ENCODE measurements at places on chromosomes 11 and 22.

DNA sequence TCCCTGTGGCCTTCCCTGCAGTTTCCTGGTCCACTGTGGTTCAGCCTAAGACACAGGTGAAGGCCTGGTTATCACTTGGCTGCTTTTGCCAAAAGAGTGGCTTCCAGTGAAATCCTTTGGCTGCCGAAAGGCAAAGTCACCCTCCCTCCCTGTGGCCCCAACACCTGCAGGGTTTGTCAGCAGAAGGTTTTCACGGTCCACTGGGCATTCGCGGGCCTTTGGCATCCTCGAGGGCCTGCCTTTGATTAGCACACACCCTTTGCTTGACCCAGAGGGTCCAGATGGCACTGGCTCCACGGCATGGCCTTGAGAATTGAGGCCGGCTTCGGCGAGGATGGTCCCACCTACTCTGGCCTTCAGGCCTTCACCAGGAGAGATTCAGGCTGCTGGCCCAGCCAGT, 35.3 kb downstream of the RTN4R start:
- no peak for DNase-seq

DNA sequence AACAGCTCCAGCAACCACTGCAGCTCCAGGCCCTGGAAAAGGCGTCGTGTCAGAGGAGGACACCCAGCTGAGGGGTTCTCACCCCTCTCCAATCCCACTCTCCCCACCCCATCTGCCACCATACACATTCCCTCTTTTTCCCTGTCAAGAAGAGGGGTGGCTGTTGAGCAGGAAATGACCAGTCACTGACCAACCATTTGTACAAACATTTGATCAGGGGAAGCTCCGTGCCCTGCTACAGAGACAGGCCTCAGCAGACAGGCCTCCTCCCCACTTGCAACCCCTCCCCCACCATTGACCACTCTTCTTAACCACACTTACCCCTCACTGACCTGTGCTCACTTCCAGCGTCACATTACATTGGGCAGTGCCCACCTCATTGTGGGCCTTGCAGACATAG, 2.3 kb upstream of the VSIG2 start:
- DNase-seq: no peak

- peak; percentile 76 for DNase-seq
These were observed 33.0 kb upstream of the P2RY2 start for GRCh38 chr11:73184953-73185671.

GRCh38 chr11:103880968-103881367, 155.5 kb upstream of the DDI1 start:
- no peak for DNase-seq

GRCh38 chr11:44823006-44823405, 96.2 kb downstream of the TSPAN18 start:
- DNase-seq: no peak

GRCh38 chr11:206002-206384, 1.2 kb downstream of the BET1L start:
- no peak for DNase-seq

DNA sequence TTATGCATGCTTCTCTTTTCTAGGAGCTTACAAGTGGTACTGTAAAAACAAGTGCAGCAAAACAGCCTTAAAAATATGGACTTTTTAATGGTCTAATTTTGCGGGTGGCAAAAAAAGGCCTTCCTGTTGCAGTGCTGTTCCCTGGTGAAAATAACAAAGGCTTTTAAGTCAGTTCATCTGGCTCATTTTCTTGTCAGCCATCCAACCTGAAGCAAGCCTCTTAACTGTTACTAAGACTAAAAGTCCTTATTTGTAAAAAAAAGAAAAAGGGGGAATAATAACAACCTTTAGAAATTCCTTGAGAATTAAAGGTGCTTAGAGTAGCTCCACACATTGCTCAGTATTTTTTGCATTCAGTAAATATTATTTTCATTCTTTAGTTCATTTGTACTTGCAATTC, 200.5 kb upstream of the CHORDC1 start:
- no peak for DNase-seq

- DNase-seq: no peak
These were observed 66.9 kb downstream of the TBC1D22A start for GRCh38 chr22:46829117-46829891.

DNA sequence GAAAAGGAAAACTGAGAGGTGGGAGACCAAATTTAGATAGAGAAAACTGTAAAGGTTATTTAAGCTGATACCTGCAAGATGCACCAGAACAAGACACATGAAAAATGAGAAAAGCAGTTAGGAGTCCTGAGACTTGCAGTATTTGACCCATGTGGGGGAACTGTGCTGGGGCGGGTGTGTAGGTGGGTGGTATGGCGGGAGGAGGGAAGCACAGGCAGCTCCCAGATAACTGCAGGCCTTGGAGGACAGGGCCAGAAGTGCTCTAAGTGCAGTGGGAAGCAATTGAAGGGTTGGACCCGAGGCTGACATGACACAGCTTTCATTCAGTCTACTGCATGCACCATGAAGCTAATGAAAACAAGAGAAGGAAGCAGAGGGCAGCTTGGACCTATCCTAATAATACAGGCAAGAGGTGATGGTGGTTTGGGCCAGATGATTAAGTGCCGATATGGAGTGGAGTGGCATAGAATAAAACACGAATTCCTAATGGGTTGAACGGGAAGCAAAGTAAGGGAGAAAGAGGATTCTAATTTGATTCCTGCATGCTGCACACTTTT, 48.0 kb upstream of the ANO3 start:
- no peak for DNase-seq

DNA sequence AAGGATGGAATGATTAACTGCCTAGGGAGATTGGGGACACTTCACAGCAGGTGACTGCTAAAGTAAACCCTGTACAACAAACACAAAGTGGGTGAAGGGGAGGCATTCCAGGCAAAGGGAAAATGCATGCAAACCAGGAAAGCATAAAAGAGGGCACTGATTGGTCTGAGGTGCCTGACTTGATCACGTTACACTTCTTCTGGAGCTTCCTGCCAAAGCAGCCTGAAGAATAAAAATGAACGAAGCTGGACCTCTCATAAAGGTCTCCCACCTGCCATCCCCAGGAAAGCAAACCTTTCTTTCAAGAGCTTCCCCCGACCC, 46.7 kb upstream of the SCUBE2 start:
- DNase-seq: no peak

- DNase-seq: no peak
These were observed 32.2 kb upstream of the LYVE1 start for GRCh38 chr11:10600570-10601248.

DNA sequence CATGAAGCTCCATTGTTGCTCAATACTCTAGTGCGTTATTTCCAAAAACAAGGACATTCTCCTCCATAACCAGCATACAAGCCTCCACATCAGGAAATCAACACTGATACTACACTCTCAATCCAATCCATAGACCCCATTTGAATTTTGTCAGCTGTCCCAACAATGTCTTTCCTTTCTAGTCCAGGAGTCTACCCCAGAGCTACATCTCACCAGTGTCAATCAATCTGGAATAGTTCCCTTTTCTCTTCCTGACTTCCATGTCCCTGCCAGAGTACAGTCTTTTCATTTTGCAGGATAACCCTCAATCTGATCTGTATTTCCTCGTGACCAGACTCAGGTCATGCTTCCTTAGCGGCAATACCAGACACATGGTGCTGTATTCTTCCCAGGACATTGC, 43.0 kb downstream of the TCF20 start:
- no peak for DNase-seq

- peak; percentile 69 for DNase-seq
These were observed 21.3 kb downstream of the IZUMO1R start for GRCh38 chr11:94325681-94326080.

GRCh38 chr11:127118811-127119210, 118.2 kb upstream of the KIRREL3 start:
- no peak for DNase-seq

DNA sequence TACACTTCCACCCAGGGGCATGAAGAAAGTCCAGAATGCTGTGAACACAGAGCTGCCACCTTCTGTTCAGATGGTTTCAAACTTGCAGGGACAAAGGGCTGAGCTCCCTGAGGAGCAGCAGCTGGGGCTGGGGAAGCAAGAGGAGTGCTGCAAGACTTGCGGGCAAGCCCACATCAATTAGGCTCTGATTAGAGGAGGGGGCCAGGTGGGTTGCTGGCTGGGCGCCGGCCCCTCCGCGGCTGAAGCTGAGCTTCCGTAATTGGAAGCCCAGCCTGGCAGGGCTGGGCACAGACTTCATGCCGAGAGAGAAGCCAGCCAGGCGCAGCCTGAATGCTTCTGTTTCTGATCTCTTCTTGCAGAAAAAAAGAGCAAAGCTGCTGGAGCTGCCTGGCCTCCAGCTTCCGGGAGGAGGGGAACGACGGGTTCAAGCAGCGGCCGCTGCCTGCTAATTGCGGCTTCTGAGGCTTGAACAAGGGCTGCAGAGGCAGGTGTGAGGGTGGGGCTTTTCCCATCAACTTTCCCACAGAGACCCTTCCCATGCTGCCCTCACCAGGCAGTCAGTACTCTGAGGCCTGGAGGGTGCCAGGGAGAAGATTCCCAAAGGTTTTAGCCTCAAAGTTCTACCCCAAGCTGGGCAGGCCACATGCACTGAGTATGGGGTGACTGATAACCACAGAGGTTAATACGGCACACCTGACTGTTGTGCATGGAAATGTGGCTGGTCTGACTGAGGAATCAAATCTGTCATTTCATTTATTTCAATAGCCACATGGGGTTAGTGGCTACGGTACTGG, 91.1 kb upstream of the LMO1 start:
- no peak for DNase-seq

DNA sequence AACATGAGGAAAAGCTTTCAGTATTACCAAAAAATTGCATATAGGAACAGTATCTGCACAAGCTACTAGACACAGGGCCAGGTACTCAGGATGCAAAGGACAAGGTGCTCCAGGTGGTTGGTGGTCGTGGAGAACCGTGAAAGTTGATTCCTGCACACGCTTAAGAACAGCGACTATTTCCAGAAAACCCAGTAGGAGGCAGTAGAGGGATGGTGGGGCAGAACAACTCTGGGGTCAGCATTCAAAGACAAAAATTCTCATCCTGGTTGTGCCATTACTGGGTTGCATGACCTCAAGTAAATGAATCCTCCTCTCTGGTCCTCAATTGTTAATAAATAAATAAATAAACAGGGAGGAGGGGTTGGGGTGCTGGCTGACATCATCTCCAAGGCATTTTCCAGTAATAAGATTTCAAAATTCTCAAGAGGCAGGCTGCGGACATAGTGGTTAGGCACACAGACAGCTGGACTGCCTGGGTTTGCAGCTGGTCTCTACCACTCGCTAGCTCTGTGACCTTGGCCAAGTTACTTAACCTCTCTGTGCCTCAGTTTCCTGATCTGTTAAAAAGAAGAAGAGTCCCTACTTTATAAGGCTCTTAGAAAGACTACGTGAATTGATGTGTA, 89.6 kb downstream of the ISX start:
- DNase-seq: no peak

DNA sequence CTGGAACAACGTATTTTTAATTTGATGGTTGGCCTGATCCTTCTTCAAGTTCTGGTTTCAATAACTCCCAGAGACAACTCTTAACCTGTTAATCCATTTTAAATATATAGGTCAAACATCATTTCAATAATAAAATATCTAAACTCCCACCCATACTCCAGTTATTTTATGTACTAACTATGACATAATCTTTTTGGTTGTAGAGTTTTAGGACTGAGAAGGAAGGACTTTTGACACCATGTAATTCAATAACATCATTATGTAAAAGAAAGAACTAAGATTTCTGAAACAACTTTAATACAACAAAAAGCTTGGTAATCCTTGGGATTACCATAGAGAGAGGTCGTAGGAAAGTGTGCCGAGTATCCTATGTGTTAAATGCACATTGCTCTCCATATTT, 31.5 kb downstream of the VSIG10L2 start:
- no peak for DNase-seq

GRCh38 chr11:62477927-62478326, 59.1 kb downstream of the SCGB1A1 start:
- no peak for DNase-seq

GRCh38 chr11:70883973-70884623, 368.3 kb downstream of the SHANK2 start:
- no peak for DNase-seq

- no peak for DNase-seq
These were observed 22.5 kb upstream of the DAGLA start for GRCh38 chr11:61657566-61658290.

DNA sequence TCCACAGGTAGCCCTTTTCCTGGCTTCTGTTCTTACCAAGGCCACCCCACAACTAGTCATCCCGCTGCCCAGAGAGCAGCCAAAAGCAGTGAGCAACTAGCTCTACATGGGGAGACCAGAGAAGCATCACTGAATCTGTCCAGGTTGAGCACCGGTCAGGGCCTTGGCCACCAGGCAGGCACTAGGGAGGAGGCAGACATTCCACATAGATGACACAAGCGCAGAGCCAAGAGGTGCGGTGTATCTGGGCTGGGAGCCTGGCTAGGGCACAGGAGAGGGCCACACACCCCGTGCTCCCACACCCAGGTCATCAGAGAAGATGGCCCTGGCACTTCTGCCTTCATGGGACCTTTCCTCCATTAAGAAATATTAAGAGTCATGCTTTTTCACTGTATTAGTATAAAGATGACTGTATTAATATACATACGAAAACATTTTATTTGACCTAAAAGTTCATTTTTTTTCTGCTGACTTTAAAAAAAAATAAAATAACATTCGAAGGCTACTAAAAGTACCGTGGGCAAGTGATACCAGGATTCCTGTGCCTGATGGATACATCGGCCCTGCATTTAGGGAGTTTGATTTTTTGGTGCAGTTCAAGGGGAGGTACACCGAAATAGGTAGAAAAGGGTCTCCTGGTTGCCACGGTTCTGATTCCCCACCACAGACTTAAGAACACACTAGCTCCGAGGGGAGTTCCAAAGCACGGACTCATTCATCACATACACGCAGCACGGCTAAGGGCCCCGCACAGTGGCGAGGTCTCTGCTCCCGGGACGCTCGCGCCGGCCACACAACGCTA, 1.2 kb downstream of the DGCR2 start:
- DNase-seq: no peak

GRCh38 chr11:115716080-115716479, 211.9 kb upstream of the CADM1 start:
- DNase-seq: no peak

GRCh38 chr11:73759610-73760134, 1.2 kb downstream of the RAB6A start:
- no peak for DNase-seq

GRCh38 chr11:38971141-38971540, 2373.1 kb upstream of the RAG2 start:
- DNase-seq: no peak

GRCh38 chr11:38612701-38613100, 2014.7 kb upstream of the RAG2 start:
- DNase-seq: no peak

DNA sequence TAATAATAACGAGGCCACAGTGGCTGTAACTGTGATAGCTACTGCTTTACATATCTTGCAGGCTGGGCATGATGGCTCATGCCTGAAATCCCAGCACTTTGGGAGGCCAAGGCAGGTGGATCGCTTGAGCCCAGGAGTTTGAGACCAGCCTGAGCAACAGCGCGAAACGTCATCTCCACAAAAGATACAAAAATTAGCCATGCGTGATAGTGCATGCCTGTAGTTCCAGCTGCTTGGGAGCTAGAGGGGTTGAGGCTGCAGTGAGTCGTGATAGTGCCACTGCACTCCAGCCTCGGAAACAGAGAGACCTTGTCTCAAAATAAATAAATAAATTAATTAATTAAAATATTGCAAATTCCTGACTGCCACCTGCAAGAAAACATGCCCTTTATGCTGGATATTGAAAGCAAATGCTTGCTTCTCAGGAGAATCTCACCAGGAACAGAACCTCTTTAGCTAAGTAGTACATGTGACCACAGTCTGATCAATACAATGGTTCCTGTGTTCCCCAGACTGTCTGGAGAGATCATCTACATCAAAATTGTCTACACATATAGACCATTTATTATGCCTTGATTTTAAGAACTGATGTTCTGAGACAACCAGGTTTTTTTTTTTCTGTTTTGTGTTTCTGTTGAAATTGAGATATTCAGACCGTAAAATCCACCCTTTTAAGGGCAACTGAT, 6.3 kb downstream of the ZBTB3 start:
- no peak for DNase-seq

Data from GM13976 (cell line).